GF-D8 (cell line): ENCODE measurements at places on chromosomes 2 and 18.

DNA sequence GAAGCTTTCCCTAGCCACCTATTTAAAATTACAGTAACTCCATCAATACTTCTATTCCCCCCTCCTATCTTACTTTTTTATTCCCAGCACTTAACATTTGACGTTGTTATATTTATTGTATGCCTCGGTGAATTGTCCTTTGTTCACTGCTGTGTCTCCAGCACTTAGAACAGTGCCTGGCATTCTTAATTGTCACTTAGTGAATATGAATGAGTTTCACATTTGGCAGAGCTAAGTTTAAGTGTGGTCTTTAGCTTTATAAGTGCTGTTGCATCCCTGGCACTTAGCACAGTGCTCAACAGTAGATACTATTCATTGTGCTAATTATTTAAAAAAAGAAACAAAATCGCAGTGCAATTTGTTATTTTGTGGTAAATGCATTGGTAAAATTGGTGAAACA is 1.7 kb downstream of the RMP24 start:
- DNase-seq: no peak

DNA sequence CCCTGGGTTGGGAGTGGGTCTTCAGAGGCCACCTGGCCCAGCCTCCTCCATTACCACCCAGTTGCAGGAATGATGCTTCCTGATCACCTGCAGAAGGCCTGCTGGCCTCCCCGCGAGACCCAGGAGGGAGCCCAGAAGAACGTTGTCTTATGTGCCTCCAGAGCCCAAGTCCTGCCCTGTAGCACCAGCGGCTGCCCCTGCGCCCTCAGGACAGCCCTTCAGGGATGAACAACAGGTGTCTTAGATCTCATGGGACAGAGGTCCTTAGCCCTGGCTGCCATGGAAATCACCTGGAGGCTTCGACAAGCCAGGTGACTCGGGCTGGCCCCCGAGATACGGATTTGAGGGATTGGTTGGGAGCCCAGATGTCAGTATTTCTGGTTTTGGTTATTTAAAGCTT is 278.8 kb downstream of the CELF4 start:
- DNase-seq: no peak

- DNase-seq: no peak
These were observed 108.3 kb downstream of the SMAD7 start for GRCh38 chr18:48842259-48843061.

GRCh38 chr18:57741273-57741672 is 61.8 kb downstream of the ATP8B1 start:
- no peak for DNase-seq

DNA sequence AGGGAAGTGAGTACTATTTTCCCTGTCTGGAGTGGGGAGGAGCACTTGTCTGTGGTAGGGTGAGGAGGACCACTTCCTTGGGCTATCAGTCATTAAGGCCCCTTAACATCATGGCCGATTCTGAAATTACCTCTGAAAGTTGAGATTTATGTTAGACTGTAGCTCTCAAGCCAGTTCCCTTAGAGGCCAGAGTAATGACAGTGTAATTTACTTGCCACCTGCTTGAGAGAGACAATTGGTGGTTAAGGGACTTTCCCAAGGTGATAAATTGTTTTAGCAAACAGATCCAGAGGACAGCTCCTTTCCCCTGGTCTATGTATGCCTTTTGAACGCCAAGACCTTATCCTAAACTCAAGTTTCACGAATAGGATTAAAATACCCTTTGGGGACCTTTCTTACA is 56.1 kb downstream of the NEDD4L start:
- DNase-seq: no peak

DNA sequence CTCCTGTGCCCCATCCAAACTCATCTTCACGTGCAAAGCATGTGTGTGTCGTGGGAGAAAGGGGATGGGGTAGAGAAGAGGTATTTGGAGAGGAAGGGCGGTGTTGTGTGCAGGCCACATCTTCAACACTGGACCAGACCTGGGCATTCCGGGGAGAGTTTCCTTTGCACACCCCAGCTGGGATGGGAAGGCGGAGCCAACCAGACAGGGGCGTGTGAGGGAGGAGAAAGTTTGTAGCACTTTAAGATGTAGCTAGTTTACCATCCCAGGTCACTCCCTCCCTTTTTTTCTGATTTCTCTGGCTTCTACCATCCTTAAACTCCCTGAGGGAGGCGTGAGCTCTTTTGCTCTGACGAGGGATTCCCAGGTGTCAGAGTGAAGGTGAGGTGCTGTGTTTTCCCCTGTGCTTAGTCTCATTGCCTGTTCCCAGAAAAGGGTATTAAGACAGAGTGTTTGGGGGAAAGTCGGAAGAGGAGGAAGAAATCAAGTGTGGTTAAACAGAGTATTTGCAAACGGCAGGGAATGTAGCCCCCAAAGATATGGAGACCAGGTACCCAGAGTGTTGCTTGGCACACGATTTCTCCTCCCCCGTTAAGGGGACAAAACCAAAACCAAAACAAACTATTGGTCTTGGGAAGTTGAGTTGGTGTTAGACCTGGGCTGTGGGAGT is 1.6 kb downstream of the SETBP1 start:
- DNase-seq: no peak

DNA sequence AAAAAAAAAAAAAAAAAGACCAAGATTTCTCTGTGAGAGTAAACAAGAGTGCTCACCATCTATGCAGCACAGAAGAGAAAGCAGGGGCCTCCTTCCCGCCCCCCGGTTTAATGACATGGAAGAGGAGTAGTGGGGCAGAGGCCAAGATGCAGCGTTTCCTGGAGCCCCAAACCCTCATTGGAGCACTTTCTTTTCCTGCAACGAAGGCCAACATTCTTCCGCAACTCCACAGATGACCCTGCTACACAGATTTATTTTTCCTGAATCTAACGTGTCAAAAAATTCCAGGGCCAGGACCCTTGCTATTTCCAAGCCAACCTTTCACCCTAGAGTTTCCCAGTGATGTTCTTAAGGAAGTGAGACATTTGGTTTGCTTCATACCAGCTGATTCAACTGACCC is 189.6 kb downstream of the MIB1 start:
- DNase-seq: no peak

- peak; percentile 86 for DNase-seq
These were observed 48.4 kb downstream of the UNC50 start for GRCh38 chr2:98656800-98657199.

GRCh38 chr18:49658823-49659404 is 97.1 kb downstream of the LIPG start:
- no peak for DNase-seq

- DNase-seq: no peak
These were observed 6.9 kb downstream of the NEU2 start for GRCh38 chr2:233039212-233039845.

GRCh38 chr2:85733121-85733960 is 20.4 kb upstream of the ATOH8 start:
- no peak for DNase-seq

GRCh38 chr18:36326771-36327170 is 29.3 kb downstream of the FHOD3 start:
- no peak for DNase-seq

DNA sequence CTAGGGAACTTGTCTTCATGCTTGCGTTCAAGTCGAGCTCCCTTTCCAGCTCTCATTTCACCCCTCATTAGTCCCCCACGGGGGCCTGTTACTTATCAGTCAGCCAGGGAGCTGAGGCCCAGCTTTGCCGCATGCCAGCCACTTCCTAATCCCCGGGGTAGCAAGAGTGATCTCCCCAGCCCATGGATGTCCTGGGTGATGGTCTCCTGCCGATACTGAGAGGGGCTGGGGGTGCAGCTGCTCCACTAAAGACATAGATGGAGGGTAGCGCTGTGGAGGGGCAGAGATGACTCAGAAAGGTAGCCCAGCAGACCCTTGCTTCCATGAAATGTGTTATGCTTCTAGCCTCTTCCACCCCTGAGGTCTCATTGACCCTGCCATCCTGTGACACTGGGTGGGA is 314.0 kb upstream of the EPAS1 start:
- DNase-seq: no peak

- DNase-seq: no peak
These were observed 3.0 kb upstream of the TMEM37 start for GRCh38 chr2:119428488-119429224.

DNA sequence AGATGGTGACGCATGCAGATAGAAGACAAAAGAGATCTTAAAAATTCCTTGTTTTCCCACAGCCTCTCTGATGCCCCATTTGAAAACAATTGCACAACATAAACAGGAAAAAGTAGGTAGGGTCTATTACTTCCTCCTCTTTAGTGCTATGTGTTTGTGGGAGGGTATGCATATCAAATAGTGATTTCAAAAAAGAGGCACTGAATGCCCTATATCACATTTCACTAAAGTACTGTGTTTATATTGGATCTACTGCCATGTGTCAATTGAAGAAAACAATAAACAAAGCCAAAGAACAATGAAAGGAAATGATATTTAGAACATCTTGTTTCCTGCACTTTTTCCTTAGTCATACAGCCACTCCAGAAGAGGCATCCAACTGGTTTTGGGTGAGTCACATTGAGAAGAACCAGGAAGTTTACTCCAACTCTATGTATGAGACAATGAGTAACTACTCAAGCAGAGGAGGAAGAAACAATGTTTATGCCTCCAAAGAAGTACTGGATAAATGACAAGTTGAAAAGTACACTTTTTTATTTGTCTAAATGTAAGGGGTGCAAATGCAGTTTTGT is 583.6 kb downstream of the FBXO15 start:
- DNase-seq: no peak

DNA sequence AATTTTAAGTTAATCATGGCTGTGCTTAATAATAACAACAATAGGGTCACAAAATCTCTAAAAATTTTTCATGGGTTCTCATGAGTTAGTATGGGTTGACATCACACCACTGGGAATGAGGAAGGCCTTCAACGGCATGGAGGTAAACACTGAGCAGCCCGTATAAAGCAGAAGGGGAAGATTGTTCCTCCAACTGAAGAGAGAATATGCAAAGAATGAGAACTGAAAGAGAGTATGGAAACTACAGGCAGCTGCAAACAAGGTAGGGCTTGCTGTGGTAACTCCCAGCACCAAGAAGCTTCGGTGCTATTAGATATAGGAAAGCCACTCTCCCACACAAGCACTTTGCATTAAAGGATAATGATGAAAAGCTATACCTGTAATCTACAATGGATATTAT is 1242.3 kb upstream of the CELF4 start:
- no peak for DNase-seq

GRCh38 chr2:96336873-96337272 is 1.3 kb downstream of the NCAPH start:
- peak; percentile 37 for DNase-seq

GRCh38 chr2:15189216-15189615 is 371.9 kb downstream of the NBAS start:
- DNase-seq: no peak

DNA sequence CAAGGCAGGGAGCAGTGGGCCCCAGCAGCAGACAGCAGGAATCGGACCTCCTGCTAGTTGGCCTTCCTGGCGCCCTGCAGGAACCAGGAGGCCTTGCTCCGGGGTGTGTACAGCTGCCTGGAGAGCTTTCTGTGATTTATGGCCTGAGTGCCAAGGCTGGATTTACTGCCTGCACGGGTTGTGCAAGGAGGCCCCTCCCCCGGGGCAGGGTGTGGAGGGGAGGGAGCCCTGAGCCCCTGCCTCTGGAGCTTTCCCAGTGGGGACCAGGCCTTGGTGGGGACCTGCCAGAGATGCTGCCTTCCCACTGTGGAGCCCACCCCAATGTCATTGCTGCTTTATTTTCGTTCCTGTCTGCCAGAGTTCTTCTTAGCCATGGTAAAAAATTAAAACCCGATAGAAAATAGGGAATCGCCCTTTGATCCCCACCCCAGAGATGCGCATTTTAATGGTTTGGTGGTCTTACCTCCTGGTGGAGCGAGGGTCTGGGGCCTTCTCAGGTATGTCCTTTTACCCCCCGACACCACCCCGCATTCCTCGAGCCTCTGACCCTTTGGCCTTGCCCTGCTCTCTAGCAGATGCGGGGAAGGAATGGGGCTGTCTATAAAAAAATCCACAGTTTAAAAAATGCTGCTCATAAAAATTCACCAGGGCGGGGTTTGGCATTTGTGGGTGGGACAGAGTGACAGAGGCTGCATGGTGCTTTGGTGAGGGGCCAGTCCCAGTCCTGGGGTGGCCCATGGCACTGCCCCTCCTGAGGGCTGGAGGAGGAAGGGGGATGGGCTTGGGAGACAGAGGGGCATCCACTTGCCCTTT is 6.9 kb upstream of the RALB start:
- DNase-seq: no peak

- DNase-seq: peak; percentile 78
These were observed 748 bp upstream of the ZNF804A start for GRCh38 chr2:184597571-184597991.

DNA sequence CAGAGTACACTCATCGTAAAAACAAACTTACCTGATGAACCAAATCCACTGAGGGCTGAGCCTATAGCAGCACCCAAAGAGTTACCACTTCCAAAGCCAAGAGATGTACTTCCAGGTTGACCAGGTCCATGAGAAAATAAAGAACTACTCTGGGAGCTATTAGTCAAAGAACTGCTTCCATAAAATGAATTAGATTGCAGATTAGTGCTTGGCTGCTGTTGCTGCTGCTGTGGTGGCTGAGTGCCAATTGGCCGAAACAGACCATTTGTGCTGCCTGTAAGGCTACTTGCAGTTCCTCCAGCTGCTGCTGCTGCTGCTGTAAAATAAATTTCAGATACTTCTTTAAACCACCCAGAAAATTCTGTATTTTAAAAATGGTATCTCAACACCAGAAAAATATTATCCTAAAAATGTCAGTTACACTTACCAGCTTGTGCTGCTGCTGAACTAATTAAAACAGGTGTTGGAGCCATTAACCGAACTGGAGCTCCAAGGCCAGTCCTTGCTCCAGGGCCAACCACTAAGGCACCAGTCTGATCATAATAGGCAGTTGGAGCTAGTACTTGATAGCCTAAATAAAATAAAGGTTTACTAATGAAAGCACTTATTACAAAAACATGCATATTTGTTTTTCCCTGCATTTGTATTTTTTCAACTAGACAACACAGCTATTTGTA is 58.1 kb upstream of the SDC1 start:
- DNase-seq: no peak

- DNase-seq: no peak
These were observed 271.7 kb downstream of the RBM43 start for GRCh38 chr2:150989969-150990368.

DNA sequence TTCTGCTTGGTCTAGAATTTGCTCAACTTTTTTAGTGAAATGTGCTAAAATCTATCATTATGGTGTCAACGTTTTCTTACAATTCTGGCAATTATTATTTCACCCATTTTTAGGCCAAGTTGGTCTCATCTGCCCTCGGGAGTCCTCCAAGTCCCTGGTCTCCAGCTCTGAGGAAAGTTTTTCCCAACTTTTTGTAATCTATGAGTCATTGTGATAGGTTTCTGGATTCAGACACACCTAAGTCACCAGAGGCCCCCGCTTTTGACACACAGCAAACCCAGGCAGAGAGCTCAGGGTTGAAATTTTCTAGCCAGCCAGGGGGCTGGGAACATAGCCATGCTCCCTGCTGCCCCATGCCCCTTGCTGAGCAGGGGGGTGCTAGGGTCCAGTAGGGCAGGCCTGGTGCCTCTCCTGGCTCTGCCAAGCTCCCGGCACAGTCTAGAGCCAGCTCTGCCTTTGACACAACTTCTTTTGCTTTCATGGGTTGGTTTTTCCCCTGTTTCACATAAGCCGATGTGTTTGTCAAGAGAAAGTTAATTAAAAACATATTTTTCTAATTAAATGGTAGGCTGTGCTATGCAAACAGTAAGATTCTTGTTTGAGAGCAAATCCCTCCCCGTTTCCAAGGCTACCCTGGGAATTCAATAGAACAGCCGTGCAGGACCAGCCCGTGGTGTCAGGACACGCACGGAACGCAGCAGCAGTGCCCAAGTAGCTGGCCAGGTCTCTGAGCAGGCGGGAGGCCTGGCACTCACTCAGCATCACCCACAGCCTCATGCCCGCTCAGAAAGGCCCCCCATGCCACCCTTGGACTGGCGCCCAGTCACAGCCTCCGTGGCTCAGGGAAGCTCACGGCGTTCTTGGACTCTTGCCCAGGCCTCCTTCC is 25.5 kb upstream of the SNED1 start:
- DNase-seq: no peak

- no peak for DNase-seq
These were observed 21.8 kb upstream of the NOSTRIN start for GRCh38 chr2:168780669-168781071.
